ENCODE measurements at places on chromosomes 5 and 9.

- no peak for DNase-seq
Measured at GRCh38 chr5:6274846-6275543, 103.4 kb downstream of the MED10 start.

GRCh38 chr9:93390953-93391515, 60.5 kb upstream of the FAM120A start:
- DNase-seq, result no peak

DNA sequence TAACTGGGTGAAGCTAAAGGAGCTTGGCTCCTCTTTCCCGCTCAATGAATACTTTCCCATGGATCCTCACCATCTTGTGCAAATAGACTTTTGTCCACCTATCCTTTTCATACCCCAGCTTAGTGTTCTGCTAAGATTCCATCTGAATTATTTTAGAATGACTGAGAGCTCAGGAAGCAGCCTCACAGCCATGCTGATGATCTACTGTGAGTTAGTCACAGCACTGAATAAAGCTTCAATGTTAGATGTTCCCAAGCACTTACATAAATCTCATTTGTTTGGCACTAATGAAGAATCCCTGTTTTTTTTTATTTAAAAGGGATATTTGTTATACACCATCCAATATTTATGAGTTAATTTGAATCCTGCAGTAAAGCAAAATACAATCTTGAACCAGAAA, 317.6 kb upstream of the TRPC7 start:
- DNase-seq, result no peak

GRCh38 chr5:95327211-95327610, 42.3 kb upstream of the MCTP1 start:
- DNase-seq, result no peak

GRCh38 chr5:15596936-15597335, 97.0 kb downstream of the FBXL7 start:
- DNase-seq, result no peak

- no peak for DNase-seq
Measured at GRCh38 chr9:38289866-38290245, 102.6 kb upstream of the ALDH1B1 start.

GRCh38 chr9:9973062-9973461, 639.7 kb downstream of the PTPRD start:
- no peak for DNase-seq

DNA sequence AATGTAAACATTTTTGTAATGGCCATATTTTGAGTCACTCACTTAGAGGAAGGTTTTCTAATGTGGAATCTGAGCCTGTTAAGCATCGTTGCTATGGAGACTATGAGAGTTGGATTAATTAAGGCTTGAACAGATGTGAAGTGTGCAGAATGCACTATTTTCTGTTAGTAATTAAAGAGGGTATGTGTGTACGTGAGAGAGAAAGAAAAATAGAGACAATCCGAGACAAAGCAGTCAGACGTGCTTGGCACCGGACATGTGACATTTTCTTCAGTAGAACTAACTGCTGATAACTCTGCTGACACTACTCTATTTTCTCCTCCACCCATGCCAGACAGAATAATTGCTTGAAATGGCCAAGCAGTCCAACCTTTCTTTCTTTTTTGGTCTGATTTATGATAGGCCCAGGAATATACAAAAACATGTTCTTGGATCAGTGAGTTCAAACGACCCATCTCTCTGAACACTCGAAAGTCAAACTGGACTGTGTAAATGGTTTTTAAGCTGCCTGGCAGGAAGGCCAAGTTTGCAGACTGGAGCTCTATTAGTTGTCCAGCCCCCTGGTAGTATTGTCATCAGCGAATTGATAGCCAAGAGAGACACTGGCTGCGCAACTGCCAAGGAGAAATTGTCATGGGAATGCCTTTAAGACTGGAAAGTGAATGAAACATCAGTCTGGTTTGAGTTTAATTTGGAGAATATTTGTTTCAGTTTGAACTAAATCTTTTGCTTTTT, 322.1 kb downstream of the ARHGEF28 start:
- DNase-seq, result peak; percentile 85

GRCh38 chr5:16726538-16726946, 109.7 kb upstream of the RETREG1 start:
- DNase-seq, result no peak

GRCh38 chr9:124726886-124727285, 44.2 kb downstream of the NR6A1 start:
- no peak for DNase-seq

- DNase-seq, result no peak
Measured at GRCh38 chr5:9479361-9479760, 66.5 kb downstream of the SEMA5A start.

DNA sequence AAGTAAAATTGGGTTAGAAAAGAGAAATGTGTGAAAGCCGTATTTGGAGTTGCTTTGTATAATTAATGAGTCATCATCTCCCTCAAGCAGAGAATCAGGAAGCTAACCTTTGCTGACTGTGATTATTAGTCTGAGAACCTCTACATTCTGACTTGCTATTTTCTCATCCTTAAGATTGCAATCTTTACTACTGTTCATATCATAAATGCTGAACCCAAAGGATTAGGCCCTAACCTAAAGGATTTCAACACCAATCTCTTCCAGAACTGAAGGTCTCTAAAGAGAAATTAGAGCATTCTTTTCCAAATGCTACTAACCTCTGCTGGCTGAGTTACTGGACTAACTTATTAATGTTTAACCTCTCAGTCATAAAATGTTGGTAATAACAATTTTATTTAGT, 538.1 kb upstream of the MEF2C start:
- DNase-seq, result no peak

DNA sequence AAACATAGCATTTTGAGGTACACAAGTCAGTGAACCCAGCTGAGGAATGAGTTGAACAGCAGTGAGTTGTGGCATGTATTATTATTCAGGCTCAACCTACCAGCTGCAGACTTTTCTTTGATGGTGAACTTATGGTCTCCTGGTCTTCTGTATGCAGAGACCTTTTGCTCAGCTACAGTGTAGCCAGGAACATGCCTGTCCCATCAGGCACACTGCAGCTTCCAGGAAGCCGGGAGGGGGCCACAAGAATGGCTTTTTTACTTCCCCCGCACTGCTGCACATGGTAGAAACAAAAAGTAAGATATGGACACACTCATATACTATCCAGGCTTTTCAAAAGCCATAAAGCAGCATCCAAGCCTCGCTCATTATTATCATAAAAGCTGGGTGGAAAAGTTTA, 65.3 kb upstream of the PLPP1 start:
- no peak for DNase-seq

GRCh38 chr9:126307322-126308061, 19.1 kb upstream of the MVB12B start:
- peak; percentile 23 for DNase-seq

DNA sequence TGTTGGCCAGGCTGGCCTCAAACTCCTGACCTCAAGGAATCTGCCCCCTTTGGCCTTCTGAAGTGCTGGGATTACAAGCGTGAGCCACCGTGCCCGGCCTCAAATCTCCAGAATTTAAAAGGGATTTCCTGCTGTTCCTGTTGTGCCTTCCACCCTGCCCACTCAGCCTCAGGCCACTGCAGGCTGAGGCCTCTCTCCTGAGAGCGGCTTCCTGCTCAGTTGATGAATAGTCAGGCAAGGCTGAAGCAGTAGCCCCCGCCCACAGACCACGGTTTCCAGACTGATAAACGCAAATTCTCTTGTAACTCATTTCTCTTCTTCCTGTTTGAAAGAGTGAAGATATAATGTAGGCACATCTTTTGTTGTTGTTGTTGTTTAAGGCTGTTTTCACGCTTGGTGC, 127.0 kb upstream of the PLCXD3 start:
- DNase-seq, result no peak

DNA sequence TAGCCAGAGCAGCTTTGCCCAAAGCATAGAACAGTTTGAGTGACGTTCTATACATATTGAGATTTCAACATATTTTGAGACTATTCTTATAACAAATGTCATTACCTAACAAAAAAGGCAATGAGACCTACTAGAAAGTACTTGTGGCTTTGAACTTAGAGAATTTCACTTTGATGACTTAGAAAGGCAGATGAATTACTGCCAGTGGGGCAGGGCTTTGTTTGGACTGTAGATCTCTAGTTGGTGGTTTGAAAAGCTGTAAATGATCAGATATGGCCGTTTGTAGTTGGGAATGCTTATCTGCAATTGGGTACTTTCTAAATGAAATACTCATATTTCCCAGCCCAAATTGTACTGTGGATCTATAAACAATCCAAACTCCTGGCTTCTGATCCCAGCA, 28.1 kb downstream of the SOX30 start:
- DNase-seq, result no peak

DNA sequence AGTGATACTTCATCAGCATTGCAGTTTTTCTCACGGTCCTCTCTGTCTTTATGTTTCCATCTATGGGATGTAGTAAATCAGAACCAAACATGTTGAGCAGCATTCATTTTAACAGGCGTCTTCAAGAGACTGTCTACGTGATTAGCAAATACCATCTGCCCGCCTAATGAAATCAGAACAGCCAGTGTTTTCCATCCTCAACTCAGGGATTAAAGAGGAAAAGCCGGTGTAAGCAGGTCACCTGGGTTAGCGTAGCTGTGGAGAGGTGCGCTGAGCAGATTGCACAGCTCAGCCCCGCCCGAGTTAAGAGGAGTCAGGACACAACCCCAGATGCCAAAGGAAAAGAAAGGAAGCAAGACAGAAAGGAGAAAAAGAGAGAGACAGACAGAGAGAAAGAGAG, 54.3 kb upstream of the ANKRD33B start:
- peak; percentile 65 for DNase-seq

DNA sequence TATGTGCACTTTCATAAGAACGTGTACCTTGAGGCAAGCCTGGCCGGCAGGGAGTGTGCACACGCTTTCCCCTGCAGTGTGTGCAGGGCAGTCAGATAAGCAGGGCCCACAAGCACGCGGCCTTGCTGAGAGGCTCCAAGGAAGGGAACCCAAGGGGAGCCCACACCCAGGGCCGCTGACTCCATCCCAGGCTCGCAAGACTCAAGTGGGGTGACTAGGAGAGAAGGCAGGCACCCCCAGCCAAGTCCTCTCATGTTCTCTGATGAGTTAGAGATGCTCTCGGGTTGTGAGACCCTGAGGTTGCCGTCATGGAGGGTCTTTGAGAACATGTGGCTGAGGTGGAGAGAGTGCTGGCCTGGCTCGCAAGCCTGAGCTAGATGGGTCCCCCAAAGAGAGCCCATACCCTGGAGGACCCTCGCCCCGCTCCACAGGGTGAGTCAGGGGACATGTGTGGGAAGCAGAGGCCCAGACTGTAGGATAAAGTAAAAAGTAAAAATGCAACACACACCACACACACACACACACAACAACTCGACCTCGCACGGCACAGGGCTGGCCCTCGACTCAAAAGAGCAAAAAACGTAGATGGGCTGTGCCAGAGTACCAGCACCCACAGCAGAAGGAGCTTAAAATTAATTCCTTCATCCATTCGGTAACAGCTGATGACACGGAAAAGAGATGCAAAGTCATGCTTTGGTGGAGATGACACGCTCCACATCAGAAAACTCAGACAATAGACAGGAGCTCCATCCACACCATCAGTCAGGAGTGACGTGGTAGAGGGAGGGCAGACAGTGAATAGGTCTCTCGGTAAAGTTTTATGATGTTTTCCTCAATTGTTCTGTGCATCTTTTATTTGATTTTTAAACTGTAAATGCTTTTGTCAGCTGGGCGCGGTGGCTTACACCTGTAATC, 54.8 kb upstream of the NKD2 start:
- no peak for DNase-seq

DNA sequence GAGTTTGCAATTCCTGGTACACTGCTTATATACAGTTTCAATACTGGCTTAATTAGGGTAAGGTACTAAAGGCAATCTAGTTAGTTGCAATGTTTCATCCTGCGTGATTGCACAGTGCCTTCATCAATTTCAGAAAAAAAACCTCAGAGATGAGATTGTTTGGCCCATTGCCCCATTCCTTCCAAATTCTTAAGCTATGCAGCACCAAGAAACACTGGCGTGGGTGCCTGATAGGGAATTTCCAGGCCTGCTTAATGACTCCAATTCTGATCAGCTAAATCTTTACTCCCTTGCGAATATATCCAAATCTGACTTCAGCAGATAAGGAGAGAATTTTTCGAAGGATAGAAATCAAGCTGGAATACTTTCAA, 35.9 kb upstream of the GAS1 start:
- no peak for DNase-seq

GRCh38 chr5:80153586-80154126, 102.2 kb downstream of the SERINC5 start:
- no peak for DNase-seq

DNA sequence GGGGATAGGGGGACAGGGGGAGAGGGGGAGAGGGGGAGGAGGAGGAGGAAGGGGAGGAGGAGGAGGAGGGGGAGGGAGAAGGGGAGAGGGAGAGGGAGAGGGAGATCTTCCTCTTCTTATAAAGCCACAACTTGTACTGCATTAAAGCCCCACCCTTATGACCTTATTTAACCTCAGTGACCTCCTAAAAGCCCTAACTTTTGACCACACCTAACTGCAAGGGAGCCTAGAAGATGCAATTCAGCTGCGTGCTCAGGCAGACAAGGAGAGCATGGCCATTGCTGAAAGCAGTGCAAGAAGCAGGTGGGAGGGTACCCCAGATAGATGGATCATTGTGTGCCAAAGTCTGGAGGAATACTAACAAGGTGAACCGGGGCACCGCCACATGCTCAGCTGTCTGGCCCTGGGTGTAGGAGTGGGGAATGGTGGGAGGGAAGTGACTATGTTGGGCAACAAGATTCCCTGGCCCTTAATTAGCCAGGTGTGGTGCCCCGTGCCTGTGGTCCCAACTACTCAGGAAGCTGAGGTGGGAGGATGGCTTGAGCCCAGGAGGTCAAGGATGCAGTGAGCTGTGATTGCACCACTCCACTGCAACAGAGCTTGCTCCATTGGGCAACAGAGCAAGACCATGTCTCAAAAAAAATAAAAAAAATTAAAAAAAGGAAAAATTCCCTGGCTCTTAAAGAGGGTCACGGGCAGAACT, 125.4 kb upstream of the BOD1 start:
- DNase-seq, result no peak

DNA sequence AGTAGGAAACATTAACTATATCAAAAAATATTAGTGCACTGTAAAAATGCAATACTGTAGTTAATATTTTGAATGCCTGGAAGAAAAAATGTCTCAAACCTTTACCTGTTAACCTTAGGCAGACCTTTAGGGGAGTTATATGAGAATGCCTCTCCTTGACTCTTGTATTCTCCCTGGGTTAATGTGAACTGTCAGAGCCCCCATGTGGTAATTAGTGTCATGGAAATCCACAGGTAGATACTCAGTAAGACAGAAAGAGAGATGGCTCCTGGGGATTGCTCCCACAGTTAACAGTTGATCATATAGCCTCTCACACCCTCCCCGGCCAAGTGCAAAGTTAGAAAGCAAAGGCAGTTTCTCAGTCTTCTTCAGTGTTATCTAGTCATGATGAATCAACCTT, 742.8 kb downstream of the NR2F1-AS1 start:
- DNase-seq, result no peak
